NCI-H1694 treated with DMSO at 0.1 percent for 48 hours (cell line): ENCODE measurements at places on chromosomes 12 and 14.

DNA sequence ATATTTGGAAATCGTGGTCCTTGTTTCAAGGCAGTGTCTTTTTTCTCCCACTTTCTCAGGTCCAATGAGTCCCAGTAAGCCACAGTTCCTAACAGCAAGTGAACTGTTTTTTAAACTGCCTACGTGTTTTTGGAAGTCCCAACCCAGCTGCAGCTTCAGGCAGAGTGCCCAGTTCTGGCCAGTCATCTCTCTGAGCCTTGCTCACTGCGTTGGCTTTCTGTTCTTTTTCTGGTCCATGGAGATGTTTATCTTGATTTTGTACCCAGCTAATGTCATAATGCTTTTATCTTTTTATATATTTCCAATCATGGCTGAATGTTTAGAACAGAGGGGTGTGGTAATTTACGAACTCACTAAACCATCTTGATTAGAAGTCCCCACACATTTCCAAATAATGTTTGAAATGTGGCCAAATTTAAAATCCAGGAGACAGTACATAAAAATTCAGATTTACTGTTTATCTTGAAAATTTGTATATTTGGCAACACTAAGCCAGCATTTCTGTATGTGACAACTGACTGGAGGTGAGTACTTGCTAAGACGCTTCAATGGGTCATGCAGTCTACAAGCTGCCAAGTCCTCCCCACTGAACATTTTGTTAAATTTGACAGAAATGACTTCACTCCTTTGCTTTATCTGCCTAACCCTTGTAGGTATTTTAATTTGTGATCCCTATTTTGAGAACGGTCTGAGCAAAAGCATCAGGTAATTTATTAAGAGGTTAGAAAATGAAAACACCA lies 46.1 kb upstream of the OTOGL start:
- DNase-seq: no peak

- no peak for DNase-seq
These were observed 884 bp upstream of the AMN1 start for GRCh38 chr12:31729705-31730104.

DNA sequence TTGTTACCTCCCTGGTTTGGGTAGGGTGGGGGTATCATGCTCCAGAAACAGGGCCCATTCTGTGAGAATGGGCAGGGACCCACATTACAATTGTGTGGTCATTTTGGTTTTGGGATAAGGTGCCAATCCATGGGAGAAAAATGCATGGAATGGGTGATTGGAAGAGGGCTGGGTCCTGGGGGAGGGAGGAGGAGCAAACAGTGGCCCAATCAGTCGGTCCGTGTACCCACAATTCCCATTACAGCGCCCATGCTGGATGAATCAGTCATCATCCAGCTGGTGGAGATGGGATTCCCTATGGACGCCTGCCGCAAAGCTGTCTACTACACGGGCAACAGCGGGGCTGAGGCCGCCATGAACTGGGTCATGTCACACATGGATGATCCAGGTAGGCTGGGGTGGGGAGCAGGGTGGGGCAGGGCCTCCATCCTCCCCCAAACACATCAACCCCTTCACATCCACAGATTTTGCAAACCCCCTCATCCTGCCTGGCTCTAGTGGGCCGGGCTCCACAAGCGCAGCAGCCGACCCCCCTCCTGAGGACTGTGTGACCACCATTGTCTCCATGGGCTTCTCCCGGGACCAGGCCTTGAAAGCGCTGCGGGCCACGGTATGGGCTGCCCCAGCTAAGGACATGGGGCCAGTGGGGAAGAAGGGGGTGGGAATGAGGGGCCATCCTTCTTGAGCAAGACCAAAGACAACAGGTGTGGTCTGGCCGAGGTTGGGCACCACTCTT lies 3.6 kb upstream of the TPI1 start:
- DNase-seq: no peak

DNA sequence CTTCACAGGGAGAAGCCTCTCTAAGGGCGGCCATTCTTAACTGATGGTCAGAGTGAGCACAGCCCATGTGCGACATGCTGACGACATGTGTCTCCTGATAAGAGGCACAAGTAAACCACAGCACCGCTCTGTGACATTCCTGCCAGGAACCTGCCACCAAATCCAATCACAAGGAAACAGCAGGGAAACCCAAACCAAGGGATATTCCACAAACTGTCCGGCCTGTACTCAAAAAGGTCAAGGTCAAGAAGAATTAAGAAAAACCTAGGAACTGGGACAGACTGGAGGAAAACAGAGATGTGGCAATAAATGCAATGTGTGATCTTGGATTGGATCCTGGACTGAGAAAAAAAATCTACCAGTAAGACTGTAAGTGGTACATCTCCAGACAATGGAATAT lies 91.9 kb downstream of the SYNE3 start:
- DNase-seq: no peak
